Stimulated activated CD4-positive, alpha-beta T cell treated with anti-CD3 and anti-CD28 coated beads, Interleukin-1b, Interleukin-23, amount 100 ng/mL, for 48 hours (primary cell): ENCODE measurements at places on chromosomes 5 and 9.

DNA sequence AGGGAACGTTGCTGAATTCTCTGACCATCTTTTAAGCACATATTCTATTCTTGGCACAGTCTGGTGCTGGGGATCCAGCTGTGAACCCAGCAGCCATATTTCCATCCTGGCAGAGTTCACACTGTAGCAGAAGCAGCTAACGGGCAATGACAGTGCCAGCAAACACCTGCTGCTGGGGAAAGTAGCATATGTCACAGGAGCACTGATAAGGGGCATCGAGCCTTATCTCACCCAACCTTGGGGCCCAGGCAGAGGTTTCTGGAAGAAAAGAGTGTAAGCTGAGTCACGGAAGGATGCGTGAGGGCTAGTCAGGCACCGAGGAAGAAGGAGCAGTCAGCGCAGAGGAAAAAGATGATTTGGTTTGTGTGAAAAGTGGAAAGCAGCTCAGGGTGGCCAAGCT is 1.1 kb downstream of the NDOR1 start:
- no peak for DNase-seq

DNA sequence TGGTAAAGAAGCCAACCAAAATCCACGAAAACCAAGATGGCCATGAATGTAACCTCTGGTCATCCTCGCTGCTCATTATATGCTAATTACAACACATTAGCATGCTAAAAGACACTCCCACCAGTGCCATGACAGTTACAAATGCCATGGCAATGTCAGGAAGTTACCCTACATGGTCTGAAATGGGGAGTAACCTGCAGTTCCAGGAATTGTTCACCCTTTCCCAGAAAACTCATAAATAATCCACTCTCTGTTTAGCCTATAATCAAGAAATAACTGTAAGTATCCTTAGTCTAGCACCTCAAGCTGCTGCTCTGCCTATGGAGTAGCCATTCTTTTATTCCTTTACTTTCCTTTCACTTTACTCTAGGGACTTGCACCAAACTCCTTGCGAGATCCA is 160.6 kb downstream of the EFNA5 start:
- no peak for DNase-seq

DNA sequence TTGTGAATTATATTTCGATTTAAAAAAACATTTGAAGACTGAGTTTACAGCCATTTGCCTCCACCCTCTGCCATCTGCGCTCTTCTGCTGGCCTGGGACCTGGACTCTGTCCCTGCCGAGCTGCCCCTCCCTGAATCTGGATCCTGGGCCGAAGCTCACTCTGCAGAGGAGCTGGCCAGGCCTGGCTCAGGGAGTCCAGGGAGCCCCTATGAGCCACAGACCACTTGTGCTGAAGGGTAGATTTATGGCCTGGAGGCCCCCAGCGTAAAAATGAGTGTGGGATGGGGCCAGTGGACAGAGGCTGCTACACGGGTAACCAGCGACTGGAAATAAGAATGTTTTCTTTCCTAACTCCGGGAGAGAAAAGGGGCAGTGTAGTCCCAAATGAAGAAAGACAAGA is 129.8 kb downstream of the FGF18 start:
- no peak for DNase-seq

- no peak for DNase-seq
Observed at GRCh38 chr9:557601-558201, 283.8 kb upstream of the DMRT1 start.

- DNase-seq = no peak
Observed at GRCh38 chr9:98481676-98482075, 226.2 kb upstream of the TBC1D2 start.

- no peak for DNase-seq
Observed at GRCh38 chr5:84287951-84288350, 96.7 kb downstream of the EDIL3 start.

DNA sequence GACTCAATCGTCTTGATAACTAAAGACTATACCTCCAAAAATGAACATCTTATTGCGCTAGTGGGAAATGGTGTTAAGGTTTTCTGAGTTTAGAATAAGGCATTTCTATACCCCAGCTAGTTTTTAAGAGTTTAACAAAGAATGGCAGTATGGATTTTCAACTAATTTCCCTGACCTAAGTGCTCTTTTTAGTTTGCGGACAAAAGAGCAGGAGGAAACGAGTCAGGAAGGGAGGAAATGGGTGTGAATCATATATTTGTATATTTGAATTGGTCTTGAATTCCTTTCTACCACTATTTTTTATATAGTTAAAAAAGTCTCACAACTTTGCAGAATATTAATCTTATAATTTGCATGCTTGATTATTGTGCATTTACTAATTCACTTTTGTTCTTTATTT is 516.3 kb upstream of the ZNF608 start:
- DNase-seq = no peak

- DNase-seq = no peak
Observed at GRCh38 chr9:130576176-130576575, 3.2 kb upstream of the FUBP3 start.

DNA sequence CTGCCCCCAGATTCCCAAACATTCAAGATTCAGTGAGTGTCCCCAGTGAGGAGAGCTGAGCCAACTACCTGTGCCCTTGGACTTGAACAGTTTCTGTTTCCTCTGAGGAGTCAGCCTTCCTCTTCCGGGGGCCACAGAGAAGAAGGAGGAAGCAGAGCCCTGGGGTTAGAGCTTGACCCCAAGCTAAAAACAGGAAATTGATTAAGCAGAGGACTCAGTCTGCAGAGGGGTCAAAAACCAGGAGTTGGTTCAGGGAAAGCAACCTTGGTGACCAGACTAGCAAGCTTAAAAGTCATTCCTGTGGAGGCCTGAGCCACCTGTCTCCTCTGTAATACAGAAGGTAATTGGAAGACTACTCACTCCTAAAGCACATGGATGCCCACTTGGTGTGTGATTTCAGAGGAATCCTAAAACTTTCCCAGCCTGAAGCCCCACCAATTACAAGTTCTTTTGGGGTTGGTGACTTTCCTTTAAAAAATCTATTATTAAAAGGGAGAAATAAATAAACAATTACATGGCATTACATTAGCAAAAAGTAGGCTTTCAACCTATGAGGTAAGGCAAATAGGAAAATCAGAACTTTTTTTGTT is 64.2 kb upstream of the SELENOP start:
- DNase-seq = no peak

GRCh38 chr5:15966066-15966640 is 213.4 kb downstream of the MARCHF11 start:
- no peak for DNase-seq

GRCh38 chr5:16134204-16134603 is 45.4 kb downstream of the MARCHF11 start:
- DNase-seq = no peak

DNA sequence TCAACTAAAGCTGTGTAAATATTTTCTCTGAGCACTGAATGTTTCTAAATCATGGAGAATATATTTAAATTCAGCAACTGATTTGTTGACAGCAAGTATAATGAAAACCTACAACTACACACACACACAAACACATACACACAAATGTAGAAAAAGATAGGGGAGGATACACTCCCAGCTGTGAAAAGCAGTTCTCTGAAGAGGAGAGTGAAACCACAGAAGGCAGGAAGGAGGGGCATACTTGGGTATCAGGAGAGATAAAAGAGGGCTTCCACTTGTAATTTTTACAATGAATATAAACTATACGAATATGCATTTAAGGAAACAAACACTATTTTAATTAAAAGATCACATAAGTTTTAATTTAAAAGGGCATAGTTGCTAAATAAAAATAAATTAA is 227.8 kb upstream of the SLC24A2 start:
- DNase-seq = no peak

DNA sequence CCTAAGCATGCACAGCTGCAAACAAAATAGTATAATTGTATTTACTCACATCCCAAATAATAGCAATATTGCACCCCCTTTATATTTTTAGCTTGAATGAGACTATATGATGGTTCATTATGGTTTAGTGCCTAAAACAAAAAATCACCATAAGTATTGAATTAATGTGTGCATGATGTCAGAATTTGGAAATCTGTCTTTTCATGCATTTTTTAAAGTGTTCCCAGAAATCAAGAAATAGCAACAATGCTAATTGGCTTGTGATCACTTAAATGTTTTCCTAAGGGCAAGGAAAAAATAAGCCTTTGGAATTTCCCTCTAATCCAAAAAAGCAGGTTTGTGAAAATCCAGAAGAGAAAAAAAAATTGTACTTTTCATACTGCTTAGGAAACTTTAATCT is 50.9 kb upstream of the ITGA2 start:
- no peak for DNase-seq

- DNase-seq = no peak
Observed at GRCh38 chr9:86122311-86122710, 23.0 kb upstream of the GOLM1 start.

GRCh38 chr5:145908206-145908960 is 28.0 kb upstream of the SH3RF2 start:
- no peak for DNase-seq

- no peak for DNase-seq
Observed at GRCh38 chr5:9456435-9457042, 89.3 kb downstream of the SEMA5A start.

DNA sequence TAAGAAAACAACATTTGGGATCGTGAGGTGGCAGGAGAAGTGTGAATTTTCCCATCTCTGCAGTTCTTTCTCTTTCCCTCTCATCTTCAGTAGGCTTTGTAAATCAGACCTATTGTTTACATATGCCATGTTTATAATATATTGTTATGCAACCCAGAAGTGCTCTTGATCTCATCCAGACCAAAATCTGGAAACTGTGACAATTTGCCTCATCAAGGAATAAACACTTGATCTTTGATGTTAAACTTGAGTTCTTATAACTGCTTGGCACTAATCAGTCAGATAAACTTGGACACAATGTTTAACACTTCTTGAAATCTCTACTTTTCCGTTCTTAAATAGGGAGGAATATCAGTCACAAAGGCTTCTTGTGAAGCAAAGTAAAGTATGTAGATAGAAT is 384.7 kb downstream of the DMRT2 start:
- DNase-seq = no peak

DNA sequence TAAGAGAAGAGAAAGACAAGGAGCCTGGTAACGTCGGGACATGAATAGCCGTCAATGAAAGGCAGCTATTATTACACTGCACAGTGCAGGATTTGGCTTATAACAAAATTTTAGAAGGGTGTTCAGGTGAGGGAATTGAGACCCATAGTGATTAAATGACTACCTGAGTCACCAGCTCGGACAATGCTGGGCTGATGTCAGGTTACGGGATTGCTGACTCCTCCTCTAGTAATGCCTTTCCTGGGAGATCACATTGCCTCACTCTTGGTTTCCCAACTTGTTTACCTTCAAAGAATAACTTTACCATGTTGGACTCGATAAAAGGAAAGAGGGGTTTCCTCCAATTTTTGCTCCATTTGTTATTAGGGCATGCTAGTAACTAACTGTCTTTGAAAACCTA is 132.6 kb downstream of the GHR start:
- DNase-seq = no peak

DNA sequence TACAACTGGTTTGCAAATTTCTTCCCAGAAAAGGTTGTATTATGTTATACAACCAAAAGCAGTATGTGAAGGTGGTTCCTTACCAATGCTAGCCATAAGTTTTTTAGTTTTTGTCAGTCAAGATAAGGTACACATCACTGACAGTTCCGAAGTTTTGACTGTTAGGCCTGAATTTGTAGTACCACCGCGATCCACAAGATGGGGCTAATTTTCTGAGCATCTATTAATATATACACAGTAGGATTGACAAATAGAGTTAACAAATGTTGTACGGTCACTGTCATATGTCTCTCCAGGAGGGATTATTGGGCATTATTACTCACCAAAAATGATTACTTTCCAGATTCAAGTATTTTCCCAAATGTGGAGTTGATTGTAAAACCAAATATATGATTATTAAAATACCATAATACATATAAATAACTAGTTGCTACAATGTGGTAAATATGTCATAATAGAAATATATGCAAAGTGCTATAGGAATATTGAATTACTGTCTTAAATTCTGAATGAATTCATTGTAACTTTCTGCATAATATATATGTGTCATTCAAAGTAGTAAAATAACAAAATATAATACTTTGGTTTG is 28.4 kb upstream of the LRRC19 start:
- peak; percentile 37 for DNase-seq

DNA sequence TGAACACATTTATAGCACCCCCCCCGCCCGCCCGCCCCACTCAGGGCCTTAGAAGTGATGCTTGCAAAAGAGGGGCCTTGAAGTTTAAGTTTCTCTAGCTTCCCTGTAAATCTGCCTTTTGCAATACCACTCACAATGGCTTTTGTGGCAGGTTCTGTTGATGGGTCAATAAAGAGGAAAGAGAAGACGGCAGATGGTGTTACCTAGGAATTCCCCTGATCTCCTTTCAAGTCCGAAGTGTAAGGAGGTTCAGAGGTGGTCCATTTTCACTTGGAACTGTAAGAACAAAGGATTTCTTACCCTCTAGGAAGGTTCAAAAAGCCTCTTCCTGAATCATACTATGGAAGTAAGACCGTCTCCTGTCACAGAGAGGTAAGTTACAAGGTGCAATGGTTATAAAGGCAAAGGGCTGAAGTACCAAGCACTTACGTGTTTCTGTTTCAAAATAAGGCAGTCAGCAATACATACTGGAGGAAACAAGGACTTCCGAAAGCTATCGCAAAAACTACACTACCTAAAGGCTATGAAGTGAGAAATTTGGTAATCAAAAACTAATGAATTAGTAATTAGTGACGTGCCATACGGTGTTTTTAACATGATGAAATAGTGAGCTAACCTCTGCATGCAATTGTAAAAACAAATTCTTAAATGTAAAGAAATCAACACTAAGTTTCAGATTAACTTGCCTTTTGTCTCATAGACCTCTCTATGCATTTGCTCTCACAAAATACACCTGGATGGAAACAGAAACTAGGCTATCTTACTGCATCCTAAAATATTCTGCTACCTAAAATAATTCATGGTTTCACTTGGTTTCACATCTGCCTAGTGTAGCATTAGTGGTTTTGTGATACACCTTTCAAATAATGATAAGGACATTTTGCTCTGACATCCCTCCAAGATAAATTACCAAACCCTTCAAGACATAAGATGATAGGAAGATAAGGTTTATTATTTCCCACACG is 589.4 kb upstream of the FAM174A start:
- DNase-seq = no peak

- DNase-seq = no peak
Observed at GRCh38 chr9:127758843-127759242, 19.6 kb downstream of the SH2D3C start.

DNA sequence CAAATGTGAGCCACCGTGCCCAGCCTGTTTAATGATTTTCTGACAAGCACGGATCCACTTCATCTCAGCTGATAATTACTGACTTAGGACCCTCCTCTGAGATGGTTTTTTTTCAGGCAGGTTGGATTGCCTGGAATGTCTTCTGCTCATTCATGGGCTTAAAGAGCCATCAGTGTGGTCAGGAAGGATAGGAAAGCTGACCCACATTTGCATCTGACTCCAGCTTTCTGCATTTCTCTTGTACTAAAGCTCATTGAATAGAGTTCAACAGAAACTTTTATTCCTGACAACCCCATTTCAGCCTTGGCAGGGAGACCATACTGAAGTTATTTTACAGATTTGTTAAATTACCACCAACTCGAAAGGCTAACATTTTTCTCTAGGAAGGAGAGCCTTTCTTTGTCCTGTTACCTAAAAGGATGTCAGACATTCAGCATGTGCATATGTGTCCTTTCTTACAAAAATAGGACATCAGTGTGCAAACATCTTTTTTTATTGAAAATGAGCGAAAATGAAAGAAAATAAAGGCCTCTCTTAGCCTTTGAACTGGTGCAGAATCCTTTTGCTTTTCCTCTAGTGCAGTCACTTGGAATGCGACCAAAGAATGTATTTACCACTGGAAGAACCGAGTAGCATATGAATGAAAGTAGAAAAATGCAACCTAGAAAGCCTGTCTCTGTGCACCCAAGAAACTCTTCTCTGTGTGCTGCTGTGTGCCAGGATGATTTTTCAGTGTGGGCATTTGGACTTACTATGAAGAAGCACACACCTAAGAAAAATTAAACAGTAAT is 26.6 kb downstream of the ADCY2 start:
- no peak for DNase-seq
